ENCODE measurements at places on chromosomes 1 and 21. TPM values are rescaled to one million over a fixed set of nuclear protein-coding genes. Genes with fewer than 3 reads are reported as not detected.

The IFT25 gene
- 10.9 TPM for total RNA-seq

The RGS13 gene
- total RNA-seq: not detected

The FAM110D gene
- total RNA-seq: not detected

The INPP5B gene
- 7.0 TPM for total RNA-seq

The HFM1 gene
- total RNA-seq: not detected

Data from tracheal epithelial cell (primary cell).